ENCODE measurements at places on chromosomes 4 and X.

- DNase-seq, result no peak
These were observed 50.4 kb upstream of the PTPN13 start for GRCh38 chr4:86543560-86544309.

- DNase-seq, result no peak
These were observed 57.5 kb upstream of the GIMD1 start for GRCh38 chr4:106426069-106426468.

GRCh38 chr4:109429545-109429944 lies 4.1 kb upstream of the SEC24B start:
- DNase-seq, result no peak

GRCh38 chr4:9999956-10000561 lies 21.2 kb downstream of the SLC2A9 start:
- no peak for DNase-seq

- DNase-seq, result no peak
These were observed 153.0 kb upstream of the SCML1 start for GRCh38 chrX:17584248-17584681.

DNA sequence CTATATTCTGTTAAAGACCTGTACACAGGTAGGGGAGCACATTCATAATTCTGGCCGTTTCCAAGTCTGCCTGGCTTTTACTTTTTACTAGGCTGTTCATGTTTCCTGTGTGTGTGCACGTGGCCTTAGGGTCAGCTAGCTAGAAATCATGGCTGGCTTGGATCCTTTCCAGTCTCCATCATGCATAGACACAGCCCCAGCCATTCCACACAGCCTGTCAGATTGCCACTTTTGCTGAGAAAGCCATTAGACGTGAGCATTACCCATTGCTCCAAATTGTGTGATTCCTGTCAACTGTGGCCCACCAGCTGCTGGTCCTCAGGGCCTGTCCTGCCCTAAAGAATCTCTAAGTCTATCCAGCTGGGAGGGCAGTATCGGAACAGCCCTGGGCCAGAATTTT lies 11.4 kb upstream of the SORCS2 start:
- no peak for DNase-seq

Measured in forelimb muscle (tissue), 1 donor.